ENCODE measurements at places on chromosomes 7 and 10.

DNA sequence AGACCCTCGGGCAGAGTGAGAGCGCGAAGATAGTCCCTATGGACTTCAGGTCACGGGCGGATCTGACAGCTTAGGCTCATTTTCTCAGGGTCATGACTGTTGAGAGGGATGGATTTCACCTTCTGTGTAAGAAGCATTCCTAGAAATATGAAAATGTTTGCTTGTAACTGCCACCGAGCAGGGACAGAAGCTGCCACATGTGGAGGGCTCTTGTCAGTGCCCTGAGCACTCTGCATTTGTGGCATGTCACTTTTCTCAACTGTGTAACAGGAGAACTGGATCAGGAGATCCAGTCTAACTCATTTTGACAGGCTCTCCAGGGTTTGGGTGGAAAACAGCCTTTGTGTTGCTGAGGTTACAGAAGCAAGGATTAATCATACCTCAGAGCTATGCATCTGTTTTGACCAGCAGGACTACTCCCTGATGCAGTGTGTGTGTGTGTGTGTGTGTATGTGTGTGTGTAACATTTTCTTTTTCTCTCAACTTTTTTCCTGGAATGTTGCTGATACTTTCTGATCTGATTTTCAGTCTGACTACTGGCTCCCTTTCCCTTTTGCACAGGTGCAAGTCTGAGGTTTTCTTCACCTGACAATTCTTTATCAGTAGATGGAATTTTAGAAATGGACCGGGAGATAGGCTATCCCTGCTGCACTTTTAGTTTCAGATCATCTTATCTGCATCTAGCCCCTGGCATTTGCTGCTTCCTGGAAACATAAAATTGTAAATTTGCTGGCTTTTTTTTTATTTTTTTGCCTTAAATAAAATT lies 183.3 kb downstream of the STK31 start:
- no peak for DNase-seq

GRCh38 chr10:131925716-131926115 lies 24.9 kb downstream of the PPP2R2D start:
- no peak for DNase-seq

DNA sequence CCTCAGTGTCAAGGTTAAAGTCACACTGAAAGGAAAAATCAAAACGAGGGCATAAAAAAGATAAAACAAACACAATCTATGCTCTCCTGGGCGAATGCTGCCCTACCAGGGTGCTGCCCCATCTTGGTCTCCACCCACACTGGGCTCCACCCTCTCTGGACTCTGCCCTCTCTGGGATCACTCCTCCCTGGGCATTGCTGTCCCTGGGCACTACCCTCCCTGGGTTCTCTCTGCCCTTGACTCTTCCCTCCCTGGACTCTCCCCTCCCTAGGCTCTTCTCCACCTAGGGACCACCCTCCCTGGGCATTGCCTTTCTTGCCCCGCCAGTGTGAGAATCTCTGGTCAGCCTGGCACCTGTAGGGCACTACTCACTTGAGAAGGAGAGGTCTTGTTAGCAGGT lies 8.6 kb downstream of the GDF2 start:
- no peak for DNase-seq

- no peak for DNase-seq
Measured at GRCh38 chr10:35546824-35547225, 58.3 kb upstream of the GJD4 start.

- no peak for DNase-seq
Measured at GRCh38 chr7:118029826-118030422, 154.0 kb upstream of the LSM8 start.

DNA sequence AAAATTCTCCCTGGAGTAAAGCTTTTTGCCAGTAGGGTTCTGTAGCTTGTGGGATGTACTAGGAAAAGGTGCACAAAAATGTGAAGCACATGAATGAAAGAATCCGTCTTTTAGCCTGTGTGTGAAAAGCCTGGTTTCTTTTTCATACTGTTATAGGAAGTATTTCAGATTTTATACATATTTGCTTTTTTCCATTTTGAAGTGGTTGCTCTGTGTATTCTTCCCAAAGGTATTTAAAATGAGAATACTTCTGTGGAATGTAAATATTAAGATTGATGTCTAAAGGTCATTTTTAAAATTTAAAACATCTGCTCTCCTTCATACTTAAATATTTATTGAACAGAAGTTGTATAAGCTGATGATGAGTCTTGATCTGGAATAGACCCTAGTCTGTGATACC lies 96.8 kb downstream of the CDK14 start:
- DNase-seq: no peak

DNA sequence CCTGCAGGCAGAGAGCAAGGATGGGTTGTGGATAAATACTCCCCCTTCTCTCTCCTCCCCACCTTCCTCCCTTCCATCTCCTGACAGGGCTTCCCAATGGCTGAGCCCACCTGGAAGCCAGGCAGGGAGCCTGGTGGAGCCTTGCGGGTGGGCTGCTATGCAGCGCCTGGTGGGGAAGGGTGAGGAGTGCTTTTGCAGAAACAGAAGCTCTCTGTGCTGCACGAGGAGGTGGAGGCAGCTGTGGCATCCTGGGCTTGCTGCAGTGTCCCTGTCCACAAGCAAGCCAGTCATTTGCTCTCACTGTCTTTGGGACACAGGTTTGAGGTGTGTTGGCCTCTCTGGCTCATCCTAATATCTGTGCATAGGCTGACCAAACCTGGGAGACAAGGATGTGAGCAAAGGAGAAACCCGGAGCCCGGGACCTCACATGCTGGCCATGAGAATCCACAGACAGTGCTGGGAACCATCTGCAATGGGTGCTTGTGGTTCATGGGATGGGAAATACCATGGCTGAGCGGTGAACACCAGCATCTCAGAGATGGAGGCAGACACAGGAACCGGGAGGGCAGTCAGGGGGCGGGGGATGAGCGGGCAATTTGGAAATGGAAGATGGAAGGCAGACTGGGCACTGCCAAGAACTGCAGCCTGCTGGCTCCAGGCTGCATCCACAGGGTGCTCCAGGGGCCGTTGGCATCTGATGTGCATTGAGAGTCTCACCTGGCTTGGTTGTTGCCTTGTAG lies 364.2 kb downstream of the GLRX3 start:
- DNase-seq: no peak

DNA sequence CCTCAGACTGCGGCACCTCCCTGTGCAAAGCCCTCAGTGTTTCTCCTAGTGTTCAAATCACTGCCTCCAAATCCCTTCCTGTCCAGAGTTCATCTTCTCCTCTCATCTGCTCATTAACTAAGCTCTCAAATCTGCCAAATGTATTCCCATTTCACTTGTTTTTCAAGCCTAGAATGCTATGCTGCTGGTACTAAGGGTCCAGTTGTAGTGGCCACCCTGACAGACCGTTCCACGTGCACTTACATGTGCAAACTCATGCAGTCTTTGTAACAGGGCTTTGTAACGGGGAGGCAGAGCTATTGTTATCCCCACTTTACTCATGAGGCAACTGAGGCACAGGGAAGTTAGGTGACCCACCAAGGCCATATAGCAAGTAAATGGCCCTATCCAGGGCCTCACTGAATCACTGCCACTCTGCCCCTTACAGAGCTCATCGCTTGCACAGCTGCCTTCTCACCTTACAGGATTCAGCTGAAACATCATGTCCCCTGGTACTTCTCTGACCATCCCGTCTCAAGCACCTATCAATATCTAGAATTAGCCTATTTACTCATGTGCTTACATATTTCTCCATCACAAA lies 153.0 kb upstream of the PDE1C start:
- DNase-seq: no peak

GRCh38 chr7:140153666-140154161 lies 23.1 kb downstream of the KDM7A start:
- no peak for DNase-seq

- no peak for DNase-seq
Measured at GRCh38 chr10:126783806-126784557, 113.5 kb upstream of the C10orf90 start.

DNA sequence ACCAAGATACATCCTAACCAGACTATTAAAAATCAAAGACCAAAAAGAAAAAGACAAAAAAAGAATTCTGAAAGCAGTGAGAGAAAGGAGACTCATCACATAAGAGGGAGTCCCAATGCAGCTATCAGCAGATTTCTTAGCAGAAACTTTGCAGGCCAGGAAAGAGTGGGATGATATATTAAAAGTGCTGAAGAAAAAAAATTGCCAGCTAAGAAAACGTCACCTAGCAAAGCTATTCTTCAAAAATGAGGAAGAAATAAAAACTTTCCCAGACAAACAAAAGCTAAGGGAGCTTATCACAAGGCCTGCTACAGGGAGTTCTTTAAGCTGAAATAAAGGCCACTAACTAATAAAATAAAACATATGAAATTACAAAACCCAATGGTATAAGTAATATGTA lies 40.5 kb upstream of the CDK6 start:
- no peak for DNase-seq

DNA sequence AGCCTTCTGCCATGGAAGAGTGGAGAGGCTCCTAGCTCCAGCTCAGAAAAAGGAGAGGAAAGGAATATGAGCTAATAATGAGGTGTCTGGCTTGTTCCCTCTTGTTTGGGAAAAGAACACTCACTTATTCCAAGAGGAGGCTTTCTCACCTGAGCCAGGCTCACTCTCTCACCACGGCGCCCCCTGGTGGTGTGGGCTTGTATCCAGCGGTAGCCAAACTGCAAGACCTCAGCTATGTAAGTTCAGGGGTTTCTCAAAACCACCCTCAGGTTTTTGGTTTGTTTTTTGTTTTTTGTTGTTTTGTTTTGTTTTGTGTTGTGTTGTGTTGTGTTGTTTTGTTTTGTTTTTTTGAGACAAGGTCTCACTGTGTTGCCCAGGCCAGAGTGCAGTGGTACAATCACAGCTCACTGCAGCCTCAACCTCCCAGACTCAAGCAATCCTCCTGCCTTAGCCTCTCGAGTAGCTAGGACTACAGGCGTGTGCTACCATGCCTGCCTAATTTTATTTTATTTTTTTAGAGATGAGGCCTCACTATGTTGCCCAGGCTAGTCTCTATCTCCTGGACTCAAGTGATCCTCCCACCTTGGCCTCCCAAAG lies 124.0 kb downstream of the TMEM130 start:
- peak; percentile 33 for DNase-seq

DNA sequence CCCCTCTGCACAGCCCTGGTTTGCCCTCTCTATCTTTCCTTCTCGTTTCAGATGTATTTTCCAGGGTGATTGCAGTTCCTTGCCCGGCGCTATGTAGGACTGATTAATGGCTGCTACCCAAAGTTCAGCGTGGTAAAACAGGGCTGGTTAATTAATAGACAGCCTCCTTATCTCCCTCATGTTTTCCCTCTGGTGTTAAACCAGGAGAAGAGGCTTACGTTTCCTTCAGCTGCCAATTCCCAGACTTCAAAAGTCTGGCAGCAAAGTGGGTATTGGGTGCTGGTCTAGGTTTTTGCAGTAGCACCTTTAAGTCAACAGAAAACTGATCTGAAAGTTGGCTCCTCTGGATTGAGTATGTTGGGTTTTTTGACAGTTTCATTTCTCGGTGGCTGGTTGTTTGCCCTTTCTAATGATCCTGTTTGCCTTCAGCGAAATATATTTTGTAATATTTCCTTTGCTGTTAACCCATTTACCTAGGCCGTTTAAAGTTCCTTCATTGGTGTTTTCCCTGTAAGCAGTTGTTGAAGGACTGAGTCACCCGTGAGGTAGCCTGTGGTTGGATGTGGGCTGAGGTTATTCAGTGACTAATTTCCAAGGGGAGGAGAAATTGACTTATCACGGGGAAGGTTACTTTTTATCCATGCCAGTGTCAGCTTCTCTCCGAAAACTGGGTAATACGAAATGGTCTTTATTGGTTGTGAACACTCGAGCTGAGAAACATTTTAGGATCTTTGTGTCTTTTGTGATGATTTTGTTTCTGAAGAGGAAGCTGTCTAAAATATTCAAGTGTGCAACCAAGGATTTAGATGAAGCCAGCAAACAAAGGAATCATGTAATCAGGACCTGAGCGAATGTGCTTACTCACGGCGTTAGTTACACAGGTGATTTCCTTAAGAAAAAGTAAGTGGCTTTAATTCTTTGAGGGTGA lies 257.2 kb downstream of the KIAA1217 start:
- DNase-seq: no peak

DNA sequence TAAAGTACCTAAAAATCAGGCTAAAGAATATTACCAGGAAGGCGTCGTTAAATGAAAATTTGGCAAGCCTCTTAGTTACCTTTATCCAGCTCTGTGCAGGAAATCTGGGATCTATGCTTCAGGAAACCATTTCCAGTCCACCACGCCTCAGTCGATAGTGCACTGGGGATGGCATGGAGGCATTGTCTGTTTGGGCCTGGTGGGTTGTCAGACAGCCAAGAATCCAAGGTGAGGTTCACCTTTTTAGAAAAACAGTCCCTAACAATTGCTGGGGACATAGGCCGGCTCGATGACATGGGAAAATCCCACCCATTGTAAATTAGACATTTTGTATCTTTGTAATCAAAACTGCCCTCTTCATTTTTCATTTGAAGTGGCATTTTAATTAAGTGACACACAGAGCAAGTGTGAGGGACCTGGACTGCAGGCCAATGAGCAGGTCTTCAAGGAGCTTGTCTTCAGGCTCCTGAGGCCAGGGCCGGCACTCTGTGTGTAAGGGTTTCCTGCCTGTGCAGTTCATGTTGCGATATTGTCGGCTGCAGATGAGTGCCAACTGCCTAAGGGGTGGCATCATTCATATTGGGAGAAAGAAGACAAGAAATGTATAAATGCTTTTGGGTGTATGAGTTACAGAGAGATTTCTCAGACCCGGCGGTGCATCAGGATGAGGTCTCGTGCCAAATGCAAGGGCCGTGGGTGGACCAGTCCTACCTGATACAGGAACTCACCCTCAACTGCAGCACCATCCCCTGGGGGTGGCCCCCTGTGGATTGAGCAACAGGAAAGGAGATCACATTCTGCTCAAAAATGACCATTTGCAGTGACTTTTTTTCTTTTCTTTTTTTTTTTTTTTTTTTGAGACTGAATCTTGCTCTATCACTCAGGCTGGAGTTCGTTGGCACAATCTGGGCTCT lies 80.8 kb downstream of the PTPRE start:
- no peak for DNase-seq

- DNase-seq: no peak
Measured at GRCh38 chr7:155754165-155754564, 58.1 kb downstream of the SHH start.

DNA sequence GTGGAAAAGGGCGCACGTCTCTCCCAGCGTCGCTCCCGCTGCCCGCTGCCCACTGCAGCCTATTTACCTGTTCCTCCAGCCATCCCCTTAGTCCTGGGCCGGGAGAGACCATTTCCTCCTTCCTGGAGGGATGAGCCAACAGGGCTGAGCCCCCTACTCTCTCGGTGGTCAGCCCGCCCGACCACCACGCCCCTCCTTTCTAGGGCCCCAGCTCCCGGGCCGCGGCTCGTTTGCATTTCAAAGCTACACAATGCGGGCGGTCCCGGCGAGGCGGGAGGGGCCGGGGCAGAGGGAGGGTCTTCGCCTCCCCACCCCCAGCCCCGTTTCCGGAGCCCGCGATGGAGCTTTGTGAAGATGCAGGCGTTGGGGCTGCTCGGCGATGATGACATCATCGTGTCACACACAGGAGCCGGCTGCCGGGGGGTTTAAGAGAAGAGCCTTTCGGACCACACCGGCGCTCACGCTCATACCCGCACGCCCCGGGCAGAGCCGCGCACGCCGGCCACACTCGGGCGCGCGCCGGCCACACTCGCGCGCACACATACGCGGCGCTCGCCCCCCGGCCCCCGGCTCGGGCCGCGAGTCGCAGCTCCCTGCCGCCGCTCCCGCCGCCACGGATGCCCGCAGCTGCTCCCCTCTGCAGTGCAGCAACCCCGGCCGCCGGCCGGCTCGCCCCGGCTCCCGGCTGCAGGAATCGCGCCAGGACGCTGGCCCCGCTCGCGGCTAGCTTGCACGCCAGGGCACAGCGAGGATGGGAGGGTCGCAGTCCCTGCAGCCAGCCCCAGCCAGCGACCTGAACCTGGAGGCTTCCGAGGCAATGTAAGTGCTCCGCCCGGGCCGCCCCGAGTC lies 107.7 kb upstream of the BTBD16 start:
- DNase-seq: peak; percentile 70

Measured in NCI-H510A treated with DMSO at 0.1 percent for 48 hours (cell line).